ENCODE measurements at places on chromosomes 7 and 10.

GRCh38 chr7:96061009-96061408 lies 260.9 kb downstream of the SLC25A13 start:
- DNase-seq, result no peak

- DNase-seq, result no peak
Measured at GRCh38 chr10:22915314-22915713, 12.5 kb upstream of the ARMC3 start.

DNA sequence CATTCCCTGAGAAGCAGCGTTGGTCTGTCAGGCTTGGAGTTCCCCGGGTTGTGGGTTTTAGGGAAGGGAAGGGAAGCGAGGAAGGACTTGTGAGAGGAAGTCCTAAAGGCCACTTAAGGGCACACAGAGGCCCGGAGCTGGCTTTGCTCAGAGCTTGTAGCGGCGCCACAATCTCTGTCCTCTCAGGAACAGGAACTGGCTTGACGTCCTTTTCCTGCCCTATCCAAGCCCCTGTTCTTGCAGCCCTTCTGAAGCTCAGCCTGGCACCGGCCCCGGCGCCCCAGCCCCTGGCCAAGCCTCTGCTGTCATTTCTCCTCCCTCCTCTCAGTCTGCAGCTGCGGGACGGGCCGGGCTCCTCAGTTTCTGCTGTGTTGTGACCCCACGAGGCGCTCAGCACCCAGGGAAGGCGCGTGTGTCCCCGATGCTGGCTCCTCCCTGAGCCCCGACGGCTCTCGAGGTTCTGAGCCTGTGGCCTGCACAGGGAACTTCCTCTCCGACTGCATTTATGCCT lies at the start of gene GIMAP8:
Gene GIMAP8 (plus strand): TSS at position 140 of the 511 bp plus-strand sequence. CDS start 16,069 bp downstream, outside the sequence.
- DNase-seq, result peak; percentile 95

- DNase-seq, result no peak
Measured at GRCh38 chr7:50835156-50835555, 52.5 kb upstream of the GRB10 start.

DNA sequence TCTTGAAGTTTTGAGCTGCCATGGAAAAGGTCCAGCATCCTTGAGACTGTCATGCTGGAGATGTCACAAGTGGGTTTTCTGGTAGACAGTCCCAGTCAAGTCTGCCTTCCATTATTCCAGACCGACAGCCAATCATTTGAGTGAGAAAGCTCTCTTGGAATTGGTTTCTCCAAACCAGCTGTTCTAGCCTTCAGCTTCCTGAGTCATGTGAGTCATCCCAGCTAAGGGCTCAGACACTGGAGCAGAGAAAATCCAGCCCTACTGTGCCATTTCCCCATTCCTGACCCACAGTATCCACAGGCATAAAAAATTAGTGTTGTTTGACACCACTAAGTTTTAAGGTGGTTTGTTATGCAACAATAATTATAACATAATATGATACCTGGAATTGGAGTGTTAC lies 219.0 kb downstream of the ADRA2A start:
- DNase-seq, result no peak

DNA sequence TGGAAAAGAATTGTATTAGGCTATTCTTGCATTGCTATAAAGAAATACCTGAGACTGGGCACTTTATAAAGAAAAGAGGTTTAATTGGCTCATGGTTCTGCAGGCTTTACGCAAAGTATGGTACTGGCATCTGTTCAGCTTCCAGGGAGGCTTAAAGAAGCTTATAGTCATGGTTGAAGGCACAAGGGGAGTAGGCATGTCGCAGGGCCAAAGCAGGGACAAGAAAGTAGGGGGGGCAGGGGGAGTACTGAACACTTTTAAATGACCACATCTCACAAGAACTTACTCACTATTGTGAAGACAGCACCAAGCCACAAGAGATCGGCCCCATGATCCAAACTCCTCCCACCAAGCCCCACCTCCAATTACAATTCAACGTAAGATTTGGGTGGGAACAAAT lies 152.5 kb upstream of the PHF14 start:
- no peak for DNase-seq

Data from inflammatory macrophage (primary cell).